Ovary (tissue), 10 donors: ENCODE measurements at places on chromosomes 13 and 19. TPM values are rescaled to one million over a fixed set of nuclear protein-coding genes. Genes with fewer than 3 reads are reported as not detected.

The IGSF23 gene
- not detected for total RNA-seq

The PALM3 gene
- total RNA-seq, result 0.30 TPM

The STARD13 gene
- 14.0 TPM for total RNA-seq

The SCAMP4 gene
- 32.0 TPM for total RNA-seq

The PRTN3 gene
- not detected for total RNA-seq

The S1PR4 gene
- total RNA-seq, result 0.50 TPM

The SIAH3 gene
- total RNA-seq, result 1.3 TPM

The CNN1 gene
- total RNA-seq, result 59.2 TPM
